ENCODE measurements at places on chromosomes 4 and X.

DNA sequence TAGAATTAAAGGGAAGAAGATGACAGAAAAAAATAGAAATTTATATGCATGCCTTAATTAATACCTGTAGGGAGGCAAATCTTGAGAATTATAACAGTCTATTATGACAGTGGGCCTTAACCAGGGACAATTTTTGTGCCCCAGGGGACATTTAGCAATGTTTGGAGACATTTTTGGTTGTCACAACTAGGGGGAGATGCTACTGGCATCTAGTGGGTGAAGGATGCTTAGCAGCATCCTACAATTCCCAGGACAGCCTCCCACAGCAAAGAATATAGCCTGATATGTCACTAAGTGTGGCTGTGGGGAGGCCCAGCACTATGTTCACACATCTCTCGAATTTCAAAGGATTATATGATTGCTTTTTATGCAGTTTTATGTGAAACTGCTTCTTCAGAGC lies 10.5 kb downstream of the GPR82 start:
- peak; percentile 31 for DNase-seq

GRCh38 chr4:148226341-148226740 lies 215.9 kb downstream of the NR3C2 start:
- no peak for DNase-seq

DNA sequence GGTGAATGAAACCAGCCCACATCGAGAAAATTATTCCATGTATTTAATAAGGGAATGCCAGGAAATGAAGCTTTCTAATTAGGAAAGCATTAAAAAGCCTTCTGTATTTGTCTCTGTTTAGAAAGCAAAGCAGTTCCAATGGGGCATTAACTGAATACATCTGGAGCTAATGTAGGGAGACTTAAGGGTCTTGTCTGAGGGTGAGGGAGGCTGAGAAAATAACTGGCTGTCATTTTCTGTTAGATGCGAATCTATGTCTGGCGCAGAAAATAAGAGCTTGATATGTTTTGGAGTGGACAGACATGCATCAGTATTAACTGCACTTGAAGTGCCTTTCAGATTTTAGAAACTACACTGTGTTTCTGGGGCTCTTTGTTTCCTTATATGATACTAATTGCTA lies 111.3 kb downstream of the KLHL8 start:
- DNase-seq = no peak

DNA sequence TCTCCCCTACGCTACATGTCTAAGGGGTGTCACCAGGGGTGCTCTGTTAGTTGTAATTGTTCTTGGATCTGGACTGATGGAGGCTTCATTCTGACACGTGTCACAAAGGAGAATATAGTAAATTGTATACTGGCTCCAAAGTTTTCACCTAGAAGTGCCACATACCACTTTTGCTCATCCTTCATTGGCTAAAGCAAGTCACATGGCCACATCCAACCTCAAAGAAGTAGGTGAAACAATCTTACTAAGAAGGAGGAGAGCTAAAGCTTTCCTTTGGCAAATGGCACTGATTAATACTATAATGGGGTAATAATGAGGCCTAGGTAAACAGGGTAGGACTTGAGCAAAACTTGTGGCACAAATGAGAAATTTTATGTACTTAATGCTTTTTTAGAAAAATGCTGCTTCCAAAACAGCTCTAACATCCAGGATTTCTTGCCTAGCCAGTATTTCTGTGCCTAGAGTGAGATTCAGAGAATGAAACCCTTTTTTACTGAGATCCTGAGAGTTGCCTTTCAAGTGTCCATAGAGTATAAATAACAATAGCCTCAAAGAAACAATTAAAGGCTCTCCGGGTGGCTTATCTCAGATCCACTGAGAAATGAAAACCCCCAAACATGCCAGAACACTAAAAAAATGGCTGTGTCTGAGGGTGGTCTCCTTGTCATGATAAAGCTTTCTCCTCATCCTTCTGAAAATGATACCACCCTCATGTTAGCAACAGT lies 34.7 kb downstream of the NHS start:
- no peak for DNase-seq

DNA sequence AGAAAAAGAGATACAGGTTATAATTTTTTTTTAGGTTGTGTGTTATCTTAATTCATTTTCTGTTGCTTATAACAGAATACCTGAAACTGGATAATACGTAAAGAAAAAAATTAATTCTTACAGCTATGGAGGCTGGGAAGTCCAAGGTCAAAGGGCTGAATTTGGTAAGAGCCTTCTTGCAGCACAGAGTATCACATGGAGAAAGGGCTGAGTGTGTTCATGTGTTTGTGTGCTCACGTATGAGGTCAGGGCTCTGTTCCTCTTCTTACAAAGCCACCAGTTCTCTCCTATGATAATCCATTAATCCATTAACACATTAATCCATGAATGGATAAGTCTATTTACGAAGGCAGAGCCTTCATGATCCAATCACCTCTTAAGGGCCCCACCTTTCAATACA lies 8.6 kb upstream of the RAB28 start:
- DNase-seq = no peak

DNA sequence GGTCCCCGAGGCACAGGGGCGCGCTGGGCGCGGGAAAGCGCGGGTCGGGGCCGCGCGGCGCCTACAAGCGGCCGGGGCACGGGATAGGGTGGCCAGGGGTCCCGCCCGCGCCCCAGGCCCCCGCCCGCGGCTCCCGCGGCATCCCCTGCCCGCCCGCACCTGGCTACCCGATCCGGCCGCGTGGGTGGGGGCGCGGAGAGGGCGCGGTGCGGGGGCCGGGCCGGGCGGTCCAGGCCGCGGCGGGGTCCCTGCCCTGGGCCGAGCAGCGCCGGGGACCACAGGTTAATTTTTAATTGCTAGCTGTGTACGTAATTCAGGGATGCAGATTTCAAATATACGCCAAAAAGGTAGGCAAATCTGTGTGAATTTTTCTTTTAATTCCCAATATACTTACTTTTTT lies 44.3 kb upstream of the FAM47C start:
- DNase-seq = no peak

- DNase-seq = no peak
Measured at GRCh38 chr4:72006586-72006985, 25.2 kb upstream of the NPFFR2 start.

- DNase-seq = no peak
Measured at GRCh38 chrX:31057291-31057690, 14.6 kb downstream of the FTHL17 start.

- DNase-seq = no peak
Measured at GRCh38 chr4:102694791-102695190, 66.0 kb downstream of the MANBA start.

DNA sequence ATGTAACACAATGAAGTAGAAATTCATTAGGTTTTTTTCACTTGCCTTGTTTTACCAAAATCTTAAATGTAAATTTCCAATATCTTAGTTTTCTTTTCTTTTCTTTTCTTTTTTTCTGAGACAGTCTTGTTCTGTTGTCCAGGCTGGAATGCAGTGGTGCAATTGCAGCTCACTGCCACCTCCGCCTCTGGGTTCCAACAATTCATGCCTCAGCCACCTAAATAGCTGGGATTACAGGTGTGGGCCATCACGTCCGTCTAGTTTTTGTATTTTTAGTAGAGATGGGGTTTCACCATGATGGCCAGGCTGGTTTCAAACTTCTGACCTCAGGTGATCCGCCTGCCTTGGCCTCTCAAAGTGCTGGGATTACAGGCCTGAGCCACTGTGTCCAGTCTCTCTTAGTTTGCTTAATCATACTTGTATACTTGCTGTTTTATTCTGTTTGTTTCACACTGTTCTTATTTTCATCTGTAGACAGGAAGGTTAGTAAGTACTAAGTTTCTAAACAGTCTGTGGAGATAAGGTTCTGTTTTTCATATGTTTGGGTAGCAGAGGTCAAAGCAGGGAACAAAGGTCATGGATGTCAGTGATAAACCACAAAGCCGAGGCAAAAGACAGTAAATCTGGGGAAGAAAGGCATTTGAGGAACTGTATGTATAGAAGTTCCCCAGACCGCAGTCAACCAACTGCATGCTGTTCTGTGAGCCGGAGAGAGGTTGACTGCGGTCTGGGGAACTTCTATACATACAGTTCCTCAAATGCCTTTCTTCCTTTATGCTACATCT lies 129.1 kb downstream of the CBR4 start:
- peak; percentile 91 for DNase-seq

- no peak for DNase-seq
Measured at GRCh38 chr4:35201403-35201802, 1042.9 kb downstream of the ARAP2 start.

GRCh38 chrX:112819008-112819640 lies 21.5 kb downstream of the AMOT start:
- no peak for DNase-seq

DNA sequence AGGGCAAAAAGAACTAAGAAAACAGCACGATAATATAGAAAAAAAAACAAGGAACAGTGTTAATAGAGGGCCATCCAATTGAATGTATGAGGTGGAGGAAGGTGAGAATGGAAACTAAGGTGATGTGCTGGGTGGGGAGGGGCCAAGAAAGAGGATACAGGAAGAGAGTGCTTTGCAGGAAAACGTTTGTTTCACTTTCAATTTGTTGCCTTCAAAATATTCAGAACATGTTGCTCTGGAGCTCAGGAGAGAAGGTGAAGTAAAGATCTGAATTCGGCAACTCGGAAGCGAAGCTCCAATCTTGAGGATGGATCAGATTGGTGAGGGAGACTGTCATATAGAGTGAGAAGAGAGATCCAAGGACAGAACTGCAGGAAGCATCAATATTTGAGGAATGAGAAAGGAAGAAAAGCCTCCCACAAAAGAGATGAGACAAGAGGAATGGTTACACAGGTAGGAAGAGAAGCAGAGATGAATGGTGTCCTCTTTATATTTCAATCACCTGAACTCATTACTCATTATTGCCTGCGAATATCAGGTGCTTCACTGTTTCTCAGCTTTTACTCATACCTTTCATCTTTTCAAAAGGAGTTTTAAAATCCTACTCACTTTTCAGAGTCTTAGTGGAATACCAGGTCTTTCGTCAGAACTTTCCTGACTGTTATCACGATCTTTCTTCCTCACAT lies 14.7 kb upstream of the SEC24D start:
- peak; percentile 19 for DNase-seq

DNA sequence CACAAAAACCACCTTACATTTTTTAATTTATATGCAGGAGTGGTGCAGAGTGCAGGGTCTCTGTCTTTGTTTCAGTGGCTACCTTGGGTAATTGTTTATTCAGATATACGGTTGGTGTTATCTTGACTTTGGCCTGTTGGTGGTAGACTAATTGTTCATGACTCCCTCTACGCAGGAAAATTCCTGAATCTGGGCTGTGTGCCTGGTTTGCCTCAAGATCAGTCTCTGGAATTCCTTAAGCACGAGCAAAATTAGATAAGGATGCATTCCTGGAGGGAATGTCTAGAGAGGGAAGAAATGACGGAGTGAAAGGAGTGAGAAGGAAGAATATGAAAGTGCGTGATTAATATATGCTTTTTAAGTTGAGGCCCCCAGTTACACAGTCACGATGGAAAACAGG lies 576.9 kb upstream of the PCDH10 start:
- no peak for DNase-seq

DNA sequence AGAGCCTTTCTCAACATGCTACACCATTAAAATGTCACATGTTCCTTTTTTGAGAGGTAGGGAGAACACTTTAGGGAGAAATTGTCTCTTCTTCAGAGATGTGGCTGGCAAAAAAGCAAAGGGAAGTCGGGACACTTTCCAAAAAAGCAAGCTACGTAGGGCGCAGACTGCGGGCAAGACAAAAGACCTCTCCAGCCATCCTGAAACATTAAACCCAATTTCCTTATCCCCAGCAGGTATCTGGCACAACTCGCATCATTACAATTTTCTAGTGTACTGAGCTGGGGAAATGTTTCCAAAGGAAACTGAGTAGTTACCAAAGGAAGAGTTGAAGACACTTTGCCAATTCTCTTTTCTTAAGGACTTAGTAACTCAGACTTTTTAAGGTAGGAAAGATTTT lies 116.0 kb downstream of the PACRGL start:
- no peak for DNase-seq

- DNase-seq = no peak
Measured at GRCh38 chrX:78527263-78527662, 131.9 kb downstream of the RTL3 start.

- DNase-seq = no peak
Measured at GRCh38 chrX:100479329-100479728, 69.3 kb upstream of the PCDH19 start.

DNA sequence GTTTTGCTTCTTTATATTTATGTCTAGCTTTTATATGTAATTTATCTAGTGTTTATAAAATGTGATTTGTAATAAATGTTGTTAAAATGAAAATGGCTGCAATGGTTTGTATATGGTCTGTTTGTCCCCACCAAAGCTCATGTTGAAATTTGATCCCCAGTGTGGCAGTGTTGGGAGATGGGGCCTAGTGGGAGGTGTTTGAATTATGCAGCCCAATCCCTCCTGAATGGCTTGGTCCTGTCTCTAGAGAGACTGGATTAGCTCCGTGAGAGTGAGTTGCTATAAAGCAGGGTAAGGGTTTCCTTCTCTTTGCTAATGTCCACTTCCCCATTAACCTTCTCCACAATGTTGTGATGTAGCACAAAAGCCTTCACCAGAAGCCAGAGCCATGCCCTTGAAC lies 30.0 kb upstream of the JADE3 start:
- DNase-seq = no peak

DNA sequence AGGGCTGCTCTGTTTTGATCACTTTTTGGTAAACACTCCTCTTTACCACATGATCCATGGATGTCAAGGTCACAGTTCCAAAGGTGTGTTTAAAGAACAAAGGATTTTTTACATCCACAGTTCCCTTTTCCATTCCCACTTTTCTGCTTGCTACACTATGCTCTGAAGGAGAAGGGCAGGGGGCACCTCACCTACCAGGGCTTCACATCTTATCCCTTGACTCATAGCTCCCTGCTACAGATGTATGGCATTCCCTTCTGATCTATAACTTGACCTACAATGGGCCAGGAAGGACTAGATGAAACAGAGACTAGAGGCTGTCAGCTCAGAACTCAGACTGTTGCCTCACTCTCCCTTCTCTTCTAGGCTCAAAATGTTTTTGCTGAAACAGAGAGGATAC lies 233.1 kb upstream of the RPS6KA3 start:
- DNase-seq = no peak

GRCh38 chr4:57270346-57270745 lies 160.2 kb upstream of the IGFBP7 start:
- DNase-seq = no peak

GRCh38 chr4:75344915-75345314 lies 169.3 kb downstream of the RCHY1 start:
- no peak for DNase-seq

GRCh38 chr4:93437991-93438390 lies 390.6 kb upstream of the ATOH1 start:
- DNase-seq = no peak

DNA sequence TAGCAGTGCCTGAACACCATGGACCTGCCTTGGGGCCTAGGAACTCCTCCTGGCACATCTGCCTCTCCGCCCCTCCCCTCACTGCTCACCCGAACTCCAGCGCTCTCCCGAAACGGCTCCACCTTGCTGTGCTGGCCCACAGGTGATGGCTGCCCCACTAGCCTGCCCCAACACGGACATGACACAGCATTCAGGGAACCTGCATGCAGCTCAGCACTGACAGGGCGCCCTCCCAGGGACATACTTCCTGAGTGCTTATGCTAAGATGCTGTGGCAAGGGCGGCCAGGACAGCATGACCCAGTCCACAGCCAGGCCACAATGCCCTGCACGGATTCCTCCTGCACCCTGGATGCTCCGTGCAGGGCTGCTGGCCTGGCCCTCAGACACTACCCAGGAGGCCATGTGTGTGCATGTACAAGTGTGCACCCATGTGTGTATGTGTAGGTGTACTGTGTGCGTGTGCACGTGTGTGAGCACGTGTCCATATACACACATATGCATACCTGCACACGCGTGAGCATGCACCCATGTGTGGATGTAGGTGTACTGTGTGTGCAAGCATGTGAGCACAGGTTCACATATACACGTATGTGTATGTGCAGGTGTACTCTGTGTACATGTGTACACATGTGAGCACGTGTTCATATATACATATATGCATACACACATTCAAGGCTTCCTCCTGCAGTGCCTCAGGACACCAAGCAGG lies 6.0 kb downstream of the TMEM271 start:
- DNase-seq = no peak

All from AML-193 (cell line).